ENCODE measurements at places on chromosomes 1 and 21.
A peak's percentile ranks its signal among the peaks of the same experiment; 100 is the strongest.

DNA sequence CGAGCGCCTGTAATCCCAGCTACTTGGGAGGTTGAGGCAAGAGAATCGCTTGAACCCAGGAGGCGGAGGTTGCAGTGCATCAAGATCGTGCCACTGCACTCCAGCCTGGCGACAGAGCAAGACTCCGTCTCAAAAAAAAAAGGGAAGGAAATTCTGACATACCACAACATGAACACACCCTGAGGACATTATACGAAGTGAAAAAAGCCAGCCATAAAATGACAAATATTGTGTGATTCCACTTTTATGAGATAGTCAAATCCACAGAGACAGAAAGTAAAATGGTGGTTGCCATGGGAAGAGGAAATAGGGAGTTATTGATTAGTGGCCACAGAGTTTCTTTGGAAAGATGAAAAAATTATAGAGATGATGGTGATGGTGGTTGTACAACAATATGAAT lies 41.7 kb downstream of the EVI5 start:
- no peak for DNase-seq

DNA sequence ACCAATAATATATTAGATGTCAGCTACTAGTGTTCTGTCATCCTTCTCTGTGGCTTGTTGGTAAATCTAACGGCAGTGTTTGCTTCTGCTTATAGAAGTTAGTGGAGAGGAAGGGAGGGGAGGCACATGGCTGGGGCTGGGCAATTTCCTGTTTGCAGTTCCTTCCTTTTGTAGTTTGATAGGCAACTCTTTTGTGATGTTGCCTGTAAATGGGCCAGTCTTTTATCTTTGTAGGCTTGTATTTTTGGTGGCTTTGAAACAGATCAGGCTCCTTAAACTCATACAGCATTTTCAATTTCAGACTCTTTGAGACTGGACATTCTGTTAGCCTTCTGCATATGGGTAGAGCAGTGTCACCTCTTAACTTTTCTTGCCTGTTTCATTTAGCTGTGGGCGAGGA lies 48.1 kb downstream of the CDC14A start:
- DNase-seq: peak; percentile 75

DNA sequence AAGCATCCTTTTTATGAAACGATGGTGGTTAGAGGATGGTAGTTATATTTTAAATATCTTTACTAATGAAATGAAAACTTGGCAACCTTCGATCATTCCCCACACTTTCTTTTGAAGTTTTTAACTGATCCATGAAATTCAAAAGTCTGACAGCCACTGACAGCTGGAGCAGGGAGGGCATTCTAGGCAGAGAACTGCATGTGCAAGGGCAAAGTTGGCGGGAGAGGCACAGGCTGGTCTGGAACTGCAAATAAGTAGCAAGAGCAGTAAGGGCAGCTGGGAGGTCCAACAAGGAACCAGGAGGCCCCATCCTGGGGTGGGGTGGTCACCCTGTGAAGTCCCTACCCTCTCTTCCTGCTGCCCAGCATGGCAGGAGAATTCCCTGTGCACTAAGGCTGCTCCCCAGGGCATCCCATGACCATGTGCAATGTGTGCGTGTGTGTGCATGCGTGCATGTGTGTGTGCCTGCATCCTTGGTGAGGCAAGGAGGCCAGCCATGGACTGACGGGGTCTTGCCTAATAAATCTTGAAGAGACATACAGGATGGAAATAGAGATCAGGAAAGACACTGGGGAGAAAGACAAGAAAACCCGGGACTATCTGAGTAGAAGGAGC lies 33.1 kb upstream of the FOXO6 start:
- DNase-seq: no peak

- no peak for DNase-seq
These were observed 72.1 kb downstream of the TNFSF18 start for GRCh38 chr1:172978595-172978994.

GRCh38 chr1:36628804-36629203 lies 146.1 kb upstream of the CSF3R start:
- no peak for DNase-seq

- DNase-seq: no peak
These were observed 21.7 kb downstream of the LRRN2 start for GRCh38 chr1:204663644-204664383.

- no peak for DNase-seq
These were observed 364.0 kb upstream of the DUSP10 start for GRCh38 chr1:222105861-222106260.

GRCh38 chr21:21929789-21930188 lies 931.6 kb downstream of the NCAM2 start:
- no peak for DNase-seq

DNA sequence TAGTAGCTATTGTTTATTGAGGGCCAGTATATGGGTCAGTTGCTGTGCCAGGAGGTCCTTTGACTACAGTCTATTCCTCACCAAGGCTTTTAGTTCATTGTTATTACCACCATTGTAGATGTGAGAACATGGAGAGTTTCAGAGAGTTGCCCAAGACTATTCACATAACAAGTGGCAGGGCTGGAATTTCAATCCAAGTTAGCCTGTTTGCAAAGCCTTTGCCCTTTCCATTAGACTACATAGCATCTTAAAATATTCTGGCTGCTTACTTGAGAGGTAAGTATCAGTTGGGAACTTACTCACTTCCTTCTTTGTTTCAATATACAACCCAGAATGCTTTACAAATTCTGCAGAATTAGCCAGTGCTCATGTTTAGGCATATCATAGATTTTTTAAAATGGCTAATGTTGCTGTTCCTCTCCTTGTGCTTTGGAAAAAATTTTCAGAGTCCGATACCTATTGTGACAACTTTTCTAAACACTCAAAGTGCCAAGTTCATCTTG lies 141.2 kb downstream of the FGGY start:
- no peak for DNase-seq

DNA sequence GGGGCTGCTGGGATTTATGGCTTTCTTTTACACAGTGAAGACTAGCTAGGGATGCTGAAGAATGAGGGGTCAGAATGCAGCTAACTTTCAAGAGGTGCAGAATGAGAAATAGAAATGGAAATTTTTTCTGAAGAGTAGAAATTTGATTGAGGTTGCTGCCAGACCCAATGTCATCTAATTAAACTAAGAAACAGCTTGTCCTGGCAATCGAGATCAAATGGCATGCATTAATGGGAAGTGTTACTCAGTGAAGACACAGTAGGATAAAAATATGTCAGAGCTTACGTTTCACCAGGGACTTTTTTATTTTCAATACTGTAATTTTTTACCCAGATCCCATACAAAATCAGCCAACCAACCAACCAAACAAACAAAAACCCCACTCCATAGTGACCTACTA lies 306.0 kb downstream of the GRIK1 start:
- no peak for DNase-seq

DNA sequence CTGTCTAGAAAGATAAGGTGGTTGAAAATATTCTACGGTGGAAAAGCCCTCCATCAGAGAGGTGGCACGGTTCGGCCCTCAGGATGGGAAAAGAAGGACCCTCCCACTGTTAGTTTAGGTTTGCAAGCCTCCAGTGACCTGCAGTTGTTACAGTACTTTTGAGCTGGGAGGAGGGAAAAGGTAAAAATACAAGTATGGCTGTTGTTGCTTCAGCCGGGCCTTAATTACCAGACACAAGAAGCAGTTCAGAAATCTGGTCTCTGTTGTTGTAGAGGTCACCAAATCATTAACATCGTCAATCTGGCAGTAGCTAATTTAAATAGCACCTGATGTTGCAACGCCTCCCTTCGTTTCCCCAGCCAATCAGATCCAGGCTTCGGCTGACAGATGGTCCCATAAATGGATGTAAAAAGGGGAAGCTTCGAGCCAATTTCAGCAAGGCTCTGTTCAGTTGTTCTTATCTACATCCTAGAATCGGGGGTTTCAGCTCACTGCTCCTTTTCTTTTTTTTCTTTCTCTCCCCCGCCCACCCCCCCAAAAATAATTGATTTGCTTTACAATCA lies at the start of gene ELAVL4:
TSS of gene ELAVL4 (plus strand) at position 424 of the 563 bp plus-strand sequence. CDS start 270 bp downstream, outside the sequence.
- DNase-seq: no peak

DNA sequence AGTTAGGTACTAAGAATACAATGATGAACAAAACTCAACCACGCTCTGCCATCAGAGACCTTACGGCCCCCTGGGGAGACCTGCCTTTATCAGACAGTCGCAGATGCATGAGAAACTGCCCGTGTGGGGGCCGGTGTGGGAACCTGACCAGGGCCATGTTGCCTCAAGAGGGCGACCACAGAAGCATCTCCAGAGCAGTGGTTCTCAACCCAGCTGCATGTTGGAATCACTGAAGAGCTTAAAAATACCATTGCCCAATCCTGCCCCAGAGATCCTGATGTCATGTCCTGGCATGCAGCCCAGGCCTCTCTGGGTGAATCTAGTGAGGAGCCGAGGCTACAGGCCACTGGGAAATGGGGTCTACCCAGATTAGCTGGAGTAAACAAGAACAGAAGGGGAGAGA lies 108.7 kb downstream of the PRDM2 start:
- DNase-seq: no peak

- DNase-seq: no peak
These were observed 42.3 kb downstream of the PLEKHO1 start for GRCh38 chr1:150192012-150192411.

- DNase-seq: no peak
These were observed 42.0 kb upstream of the COL6A2 start for GRCh38 chr21:46055863-46056281.

- no peak for DNase-seq
These were observed 576.6 kb downstream of the NPHP4 start for GRCh38 chr1:5415606-5416005.

DNA sequence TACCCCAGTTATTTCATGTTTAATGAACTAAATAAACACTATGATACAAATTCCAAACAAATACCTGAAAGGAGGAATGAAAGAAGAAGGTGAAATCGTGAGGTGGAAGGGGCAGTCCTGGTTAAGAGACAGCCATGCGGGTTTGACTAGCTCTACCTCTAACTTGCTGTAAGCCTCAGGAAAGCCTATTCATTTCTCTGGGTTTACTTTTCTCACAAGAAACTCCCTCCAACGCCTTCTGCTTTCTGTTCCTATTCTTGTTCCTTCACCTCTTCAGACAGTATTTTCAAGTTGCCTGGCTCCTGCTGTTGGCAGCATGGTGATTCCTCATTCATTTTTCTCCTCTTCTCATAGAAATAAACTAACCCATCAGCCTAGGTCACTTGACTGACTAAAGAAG lies 92.4 kb downstream of the NTPCR start:
- no peak for DNase-seq

- no peak for DNase-seq
These were observed 10.7 kb downstream of the TNFRSF8 start for GRCh38 chr1:12073796-12074195.
